HT-29 (cell line): ENCODE measurements at places on chromosomes 7 and 10. TPM values are rescaled to one million over a fixed set of nuclear protein-coding genes. Genes with fewer than 3 reads are reported as not detected.

DNA sequence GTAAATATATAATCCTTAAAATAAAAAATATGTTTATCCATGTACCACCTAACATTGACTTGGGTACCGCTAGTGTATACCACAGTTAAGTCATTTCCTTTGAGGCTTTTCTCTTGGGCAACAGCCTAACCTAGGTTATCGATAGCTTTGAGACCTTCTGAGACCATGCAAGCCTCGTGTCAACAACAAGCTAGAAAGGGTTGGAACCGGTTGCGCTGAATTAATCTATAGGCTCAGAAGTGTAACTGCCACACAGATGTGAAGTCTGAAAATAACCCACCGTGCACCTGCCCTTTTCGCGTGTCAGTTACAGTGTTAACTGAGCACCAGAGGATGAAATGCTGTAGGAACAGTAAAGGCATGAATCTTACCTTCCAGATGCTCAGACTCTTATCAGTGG is 59.8 kb downstream of the ARID5B start:
- DNase-seq, result no peak

GRCh38 chr7:14047709-14048399 is 58.4 kb upstream of the ETV1 start:
- DNase-seq, result no peak

DNA sequence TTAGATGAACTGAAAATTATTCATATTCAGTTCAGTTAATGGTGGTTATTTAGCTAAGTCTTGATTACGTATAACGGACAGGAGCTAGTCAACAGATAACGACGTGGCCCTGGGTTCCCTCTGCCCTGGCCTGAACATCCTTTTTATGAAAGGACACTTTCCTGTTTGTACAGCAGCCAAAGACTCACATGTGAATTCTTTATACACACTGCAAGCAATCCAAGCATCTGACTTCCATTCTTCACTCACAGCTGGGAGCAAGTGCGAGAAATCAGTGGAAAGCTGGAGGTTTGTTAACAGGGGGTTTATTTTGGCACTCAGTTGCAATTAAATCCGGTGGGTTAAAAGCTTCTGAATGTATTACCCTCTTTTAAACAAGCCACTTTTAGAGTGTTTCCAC is 148.1 kb upstream of the GDF10 start:
- no peak for DNase-seq

LSM8 gene
- total RNA-seq, result 89.8 and 108 TPM in 2 replicates

PRR15 gene
- total RNA-seq, result 101 and 105 TPM in 2 replicates
